ENCODE measurements at places on chromosomes 2 and 18.

GRCh38 chr2:28522481-28522880 is 26.6 kb downstream of the PLB1 start:
- DNase-seq: no peak

GRCh38 chr2:6336752-6337471 is 528.8 kb downstream of the CMPK2 start:
- DNase-seq: no peak

DNA sequence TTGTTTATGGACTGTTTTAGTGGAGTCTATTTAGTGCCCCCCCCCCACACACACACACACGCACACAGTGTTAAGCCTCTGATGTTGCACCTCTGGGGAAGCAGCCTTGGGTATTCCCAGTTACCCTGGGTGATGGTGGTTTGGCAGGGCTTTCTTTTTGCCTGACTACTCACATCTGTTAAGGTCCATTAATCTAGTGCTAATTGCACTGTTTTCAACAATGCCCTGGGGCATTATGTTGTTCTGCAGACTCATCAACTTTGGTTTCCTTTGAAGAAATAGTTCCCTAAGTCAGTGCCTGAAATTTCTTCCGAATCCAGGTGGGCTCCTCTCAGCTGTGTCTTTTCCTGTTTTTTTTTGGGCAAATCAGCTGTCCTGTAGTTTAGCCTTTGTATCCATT is 34.7 kb downstream of the SPOPL start:
- DNase-seq: no peak

- DNase-seq: no peak
Measured at GRCh38 chr18:35711227-35711626, 129.7 kb downstream of the GALNT1 start.

DNA sequence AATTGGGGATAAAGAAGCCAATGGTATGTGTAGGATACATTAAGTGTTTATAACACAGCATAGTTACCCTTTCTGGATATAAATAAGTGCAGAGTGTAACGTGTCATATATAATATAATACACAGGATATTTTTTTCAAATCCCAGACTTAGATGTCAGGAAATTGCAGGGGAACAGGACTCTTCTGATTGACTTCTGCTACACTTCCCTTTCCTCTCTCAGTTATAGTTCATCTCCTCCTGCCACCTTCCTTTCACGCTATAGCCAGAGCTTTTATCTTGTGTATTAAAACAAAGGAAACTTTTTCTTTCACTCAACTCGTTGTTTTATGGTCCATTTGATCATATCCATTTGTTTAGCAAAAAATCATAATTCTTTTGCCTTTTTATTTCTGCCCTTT is 158.0 kb upstream of the RASGRP3 start:
- DNase-seq: no peak

DNA sequence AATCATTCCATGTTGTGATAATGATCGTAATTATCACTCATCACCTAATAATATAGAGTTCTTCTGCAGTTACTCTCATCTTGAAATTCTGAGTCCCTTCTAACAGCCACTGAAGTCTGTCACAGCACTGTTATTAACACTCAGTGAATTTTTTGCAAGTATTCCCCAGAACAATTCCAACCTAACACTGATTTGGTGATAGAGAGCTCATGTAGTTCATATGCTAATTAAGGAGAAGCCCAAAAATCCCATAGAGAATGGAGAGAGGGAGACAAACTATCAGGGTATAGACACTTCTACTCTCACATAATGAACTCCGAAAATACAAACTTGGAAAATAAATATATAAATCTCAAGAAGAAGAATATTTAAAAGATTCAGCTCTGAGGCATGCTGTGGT is 1253.4 kb upstream of the NXPH2 start:
- DNase-seq: no peak

DNA sequence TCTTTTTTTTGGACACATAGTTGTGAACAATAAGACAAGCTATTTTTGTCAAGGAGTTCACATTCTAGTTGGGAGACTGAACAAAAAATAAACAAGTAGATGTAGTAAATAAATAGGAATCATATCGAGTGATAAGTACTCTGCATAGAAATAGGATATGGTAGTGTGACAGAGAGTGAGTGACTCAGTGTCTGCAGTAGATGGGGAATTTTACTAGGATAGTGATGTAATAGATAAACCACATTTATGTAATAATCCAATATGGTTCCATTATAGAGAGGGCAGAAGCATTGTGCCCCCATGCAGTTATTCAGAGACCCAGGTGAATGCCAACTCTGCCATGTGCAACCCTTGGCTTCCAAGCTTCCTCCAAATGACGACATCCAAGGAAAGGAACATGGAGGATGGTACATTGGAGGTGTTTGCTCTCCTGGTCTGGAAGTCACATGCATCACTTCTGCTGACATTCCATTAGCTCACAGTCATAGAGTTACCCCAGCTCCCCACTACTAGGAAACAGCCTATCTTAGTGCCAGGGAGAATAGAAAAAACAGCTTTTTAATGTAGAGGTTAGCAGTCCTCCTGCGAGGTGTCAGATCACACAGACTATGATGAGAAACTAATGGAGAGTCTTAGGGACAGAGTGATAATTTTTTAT is 595.4 kb downstream of the NYAP2 start:
- no peak for DNase-seq

GRCh38 chr2:188571543-188572303 is 280.0 kb downstream of the GULP1 start:
- no peak for DNase-seq

DNA sequence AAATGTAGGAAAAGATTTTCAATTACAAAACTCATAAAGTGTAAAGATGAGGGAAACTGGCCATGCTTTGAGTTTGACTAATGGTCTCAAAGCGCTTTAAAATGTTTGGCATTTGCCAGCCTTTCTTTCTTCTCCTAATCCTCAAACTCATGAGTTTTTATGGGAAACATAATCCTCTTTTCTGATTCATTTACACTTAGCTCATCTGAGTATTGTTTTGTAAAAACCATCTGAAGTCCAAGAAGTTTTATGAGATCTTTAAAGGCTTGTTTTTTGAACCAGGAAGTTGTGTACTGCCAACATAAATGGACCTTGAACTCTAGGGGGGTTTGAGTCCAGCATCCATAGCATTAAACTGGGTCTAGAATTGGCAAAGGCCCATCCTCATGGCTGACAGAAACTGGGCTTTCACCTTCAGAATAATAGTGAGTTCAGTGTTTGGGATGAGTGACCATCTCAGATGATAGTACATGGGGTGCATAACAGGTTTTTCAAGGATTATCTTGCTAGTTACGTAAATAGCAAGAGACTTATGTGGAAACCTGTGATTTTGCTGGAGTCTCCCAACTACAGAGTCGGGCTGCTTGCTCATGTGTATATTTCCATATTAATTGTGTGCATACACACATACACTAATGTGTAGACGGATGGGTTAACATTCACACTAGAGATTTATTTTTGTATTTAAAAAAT is 3.8 kb upstream of the LTBP1 start:
- DNase-seq: no peak

DNA sequence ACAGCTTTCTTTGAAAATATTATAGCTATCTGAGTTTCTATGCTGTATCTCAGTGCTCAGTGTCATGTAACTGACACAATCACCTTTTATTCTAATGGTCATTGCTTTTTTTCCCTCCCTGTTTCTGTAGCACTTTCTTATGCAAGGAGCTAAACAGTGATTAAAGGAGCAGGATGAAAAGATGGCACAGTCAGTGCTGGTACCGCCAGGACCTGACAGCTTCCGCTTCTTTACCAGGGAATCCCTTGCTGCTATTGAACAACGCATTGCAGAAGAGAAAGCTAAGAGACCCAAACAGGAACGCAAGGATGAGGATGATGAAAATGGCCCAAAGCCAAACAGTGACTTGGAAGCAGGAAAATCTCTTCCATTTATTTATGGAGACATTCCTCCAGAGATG is 56.4 kb downstream of the SCN2A start:
- DNase-seq: no peak

GRCh38 chr2:199119796-199120195 is 337.9 kb downstream of the SATB2 start:
- DNase-seq: no peak

DNA sequence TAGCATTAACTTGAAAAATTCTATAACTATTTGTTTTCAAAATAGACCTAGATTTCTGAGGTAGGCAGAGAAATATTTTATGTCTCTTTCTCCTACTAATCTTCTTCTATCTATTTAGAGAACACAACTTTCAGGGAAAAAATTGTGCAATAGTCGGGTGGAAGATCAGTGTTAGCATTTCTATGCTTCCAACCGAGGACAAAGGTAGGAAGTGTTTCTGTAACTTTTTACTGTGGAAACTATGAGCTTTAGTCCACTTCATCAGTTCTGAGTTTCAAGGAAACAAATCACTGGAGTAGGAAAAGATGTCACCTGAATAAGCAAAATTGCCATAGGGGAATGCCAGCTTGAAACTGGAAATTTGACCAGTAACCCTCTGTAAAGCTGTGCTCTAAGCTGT is 207.7 kb upstream of the CTAGE1 start:
- no peak for DNase-seq

DNA sequence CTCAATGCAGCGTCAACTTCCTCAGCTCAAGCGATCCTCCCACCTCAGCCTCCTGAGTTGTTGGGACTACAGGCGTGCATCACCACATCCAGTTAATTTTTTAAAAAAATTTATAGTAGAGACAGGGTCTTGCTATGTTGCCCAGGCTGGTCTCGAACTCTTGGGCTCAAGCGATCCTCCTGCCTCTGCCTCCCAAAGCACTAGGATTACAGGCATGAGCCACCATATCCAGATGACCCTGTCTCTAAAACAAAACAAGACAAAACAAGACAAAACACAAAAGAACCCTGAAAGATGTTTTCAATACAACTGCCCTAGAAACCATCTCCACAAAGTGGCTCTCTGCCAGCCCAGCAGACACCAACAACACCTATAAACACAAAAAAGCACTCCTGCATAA is 31.4 kb downstream of the ANKRD29 start:
- no peak for DNase-seq

GRCh38 chr18:56067214-56067894 is 479.4 kb upstream of the TCF4 start:
- no peak for DNase-seq

GRCh38 chr2:113162869-113163268 is 10.9 kb upstream of the PSD4 start:
- DNase-seq: no peak
